ENCODE measurements at places on chromosomes 13 and 19.

DNA sequence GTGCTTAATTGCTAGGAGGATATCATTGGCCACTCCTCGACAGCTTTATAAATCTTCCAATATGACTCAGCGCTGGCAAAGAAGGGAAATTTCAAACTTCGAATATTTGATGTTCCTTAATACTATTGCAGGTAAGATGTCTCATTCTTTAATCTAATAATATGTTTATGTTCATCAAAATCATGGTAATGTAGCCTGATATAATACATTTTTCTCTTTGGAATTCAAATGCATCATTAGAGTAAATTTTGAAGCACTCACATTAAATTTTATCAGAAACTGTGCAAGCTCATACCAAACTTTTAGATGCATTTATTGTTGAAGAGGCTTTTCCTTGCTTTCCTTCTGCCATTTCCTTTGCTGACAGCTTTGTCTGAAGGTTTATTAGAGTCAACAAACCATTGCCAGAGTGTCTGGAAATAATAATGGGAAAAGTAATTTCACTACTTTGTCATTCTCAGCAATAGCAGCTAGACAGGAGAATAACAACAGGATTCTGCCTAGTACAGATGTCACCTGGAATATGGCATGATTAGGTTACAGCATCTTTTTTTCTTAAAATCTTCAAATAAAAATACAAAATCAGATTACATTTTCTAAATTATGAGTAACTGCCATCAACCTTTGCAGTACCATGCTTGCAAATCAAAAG, 78.6 kb upstream of the MAB21L1 start:
- DNase-seq, result no peak

DNA sequence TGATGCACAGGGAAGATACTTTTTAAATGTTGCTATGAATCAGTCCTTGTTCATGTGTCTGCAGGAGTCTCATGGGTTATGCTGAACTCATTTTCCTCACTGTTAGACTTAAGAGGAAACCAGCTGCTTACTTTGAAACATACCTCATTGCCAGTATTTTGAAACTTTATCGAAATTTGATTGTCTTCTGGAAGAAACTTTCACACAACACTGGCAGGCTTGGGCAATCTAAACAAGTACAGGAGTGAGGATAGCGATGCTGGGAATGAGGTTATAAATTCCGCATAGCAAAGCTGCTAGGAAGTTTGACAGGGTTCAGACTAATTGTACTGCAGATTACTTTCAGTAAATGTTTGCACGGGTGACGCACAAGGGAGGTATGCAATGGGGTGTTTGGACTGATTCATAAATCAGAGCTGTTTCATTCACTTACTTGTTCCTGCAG, 245.7 kb downstream of the DNAJC15 start:
- DNase-seq, result no peak

DNA sequence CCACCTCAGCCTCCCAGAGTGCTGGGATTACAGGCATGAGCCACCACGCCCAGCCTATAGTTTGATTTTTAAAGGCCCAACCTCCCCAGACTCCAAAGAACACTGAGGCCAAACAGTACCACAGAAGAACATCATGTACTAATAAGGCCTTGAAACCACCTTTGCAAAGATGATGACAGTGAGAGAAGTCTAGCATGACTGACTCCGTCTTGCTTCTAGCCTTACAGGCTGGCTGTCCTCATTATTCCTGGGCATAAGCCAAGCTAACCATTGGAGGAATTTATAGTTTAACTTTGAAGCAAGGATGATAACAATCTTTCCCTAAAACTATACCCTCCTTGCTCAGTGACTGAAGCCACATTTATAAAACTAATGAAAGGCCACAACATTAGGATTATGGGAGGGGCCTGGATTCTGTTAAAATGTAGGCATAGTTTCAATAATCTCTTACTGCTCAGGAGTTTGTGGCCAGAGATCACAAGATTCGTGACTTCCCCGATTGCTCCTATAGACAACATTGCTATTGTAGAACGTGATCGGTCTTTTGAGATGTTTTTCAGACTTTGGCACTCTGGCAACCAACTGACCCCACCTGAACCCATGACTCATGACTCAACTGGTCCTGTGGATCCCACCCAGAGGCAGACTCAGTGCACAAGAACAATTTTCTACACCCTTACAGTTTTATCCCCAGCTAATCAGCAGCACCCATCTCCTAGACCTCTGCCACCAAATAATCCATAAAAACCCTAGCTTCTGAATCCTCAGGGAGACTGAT, 17.6 kb downstream of the GPR42 start:
- no peak for DNase-seq

- DNase-seq, result no peak
These were observed 202.8 kb upstream of the ATXN8OS start for GRCh38 chr13:69904784-69905183.

GRCh38 chr13:21608961-21609360, 5.0 kb upstream of the MICU2 start:
- no peak for DNase-seq

DNA sequence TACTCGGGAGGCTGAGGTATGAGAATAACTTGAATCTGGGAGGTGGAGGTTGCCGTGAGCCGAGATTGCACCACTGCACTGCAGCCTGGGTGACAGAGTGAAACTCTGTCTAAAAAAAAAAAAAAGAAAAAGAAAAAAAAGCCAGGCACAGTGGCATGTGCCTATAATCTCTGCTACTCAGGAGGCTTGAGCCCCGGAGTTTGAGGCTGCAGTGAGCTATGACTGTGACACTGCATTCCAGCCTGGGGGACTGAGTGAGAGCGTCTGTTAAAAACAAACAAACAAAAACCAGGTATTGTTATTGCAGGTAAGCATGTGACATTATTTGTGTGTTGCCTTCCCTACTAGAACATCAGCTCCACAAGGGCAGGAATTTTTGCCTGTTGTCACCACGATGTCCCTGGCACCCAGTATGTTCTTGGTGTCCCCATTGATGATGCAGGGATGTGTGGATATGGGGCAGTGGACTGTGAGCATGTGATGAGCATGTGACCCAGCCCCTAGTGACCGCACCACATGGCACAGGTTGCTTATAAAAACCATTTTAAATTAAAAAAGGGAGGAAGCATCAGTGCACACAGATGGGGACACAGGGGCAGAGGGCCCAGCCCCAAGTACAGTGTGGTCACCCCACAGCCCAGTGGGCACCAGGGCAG, 1.6 kb upstream of the KANK2 start:
- DNase-seq, result no peak

GRCh38 chr13:99435116-99435515, 66.2 kb upstream of the TM9SF2 start:
- no peak for DNase-seq

- DNase-seq, result no peak
These were observed 11.4 kb downstream of the ZNF708 start for GRCh38 chr19:21317821-21318220.

- no peak for DNase-seq
These were observed 56.3 kb downstream of the PSG3 start for GRCh38 chr19:42683917-42684513.

GRCh38 chr13:111122056-111122455, 6.9 kb downstream of the ARHGEF7 start:
- DNase-seq, result no peak

GRCh38 chr19:8585894-8586750, 8.9 kb upstream of the MYO1F start:
- no peak for DNase-seq

DNA sequence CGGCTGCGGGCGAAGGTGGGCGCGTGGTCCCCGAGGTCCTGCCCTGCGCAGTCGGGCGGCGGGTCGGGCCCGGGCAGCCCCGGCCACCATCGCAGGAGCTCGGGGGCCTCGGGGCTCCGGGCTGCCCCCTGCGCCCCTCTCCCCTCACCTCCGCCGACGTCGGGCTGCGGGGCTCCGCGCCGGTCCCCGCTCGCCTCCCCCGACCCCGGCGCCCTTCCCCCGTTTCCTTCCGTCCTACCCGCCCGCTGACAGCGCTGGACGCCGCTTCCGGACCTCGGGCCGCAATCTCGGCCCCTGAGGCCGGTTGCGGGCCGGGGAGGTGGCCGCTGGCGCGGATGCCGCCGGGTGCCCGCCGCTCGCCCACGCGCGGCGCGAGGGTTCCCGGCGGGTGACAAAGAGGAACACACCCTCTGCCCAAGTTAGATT, 720 bp downstream of the FARP1 start:
- no peak for DNase-seq

- DNase-seq, result no peak
These were observed 16.6 kb upstream of the RAB8A start for GRCh38 chr19:16095071-16095571.

DNA sequence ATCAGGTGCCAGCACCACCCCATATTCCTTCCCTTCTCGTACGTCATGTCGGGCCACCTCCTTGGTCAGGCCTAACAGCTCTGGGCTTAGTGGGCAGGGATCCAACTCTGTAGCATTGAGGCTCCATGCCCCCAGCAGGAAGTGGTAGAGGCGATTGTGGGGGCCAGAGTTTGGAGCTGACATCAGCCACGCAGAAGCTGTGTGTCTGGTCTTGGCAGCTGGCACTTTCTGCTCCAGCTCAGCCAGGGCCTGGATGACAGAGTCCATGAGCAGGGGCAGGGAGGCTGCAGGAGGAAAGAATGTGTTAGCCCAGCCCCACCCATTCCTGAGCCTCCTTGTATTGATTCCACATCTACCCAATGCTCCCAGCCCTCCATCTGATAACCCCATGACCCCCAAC, 3.0 kb downstream of the PGLYRP2 start:
- DNase-seq, result no peak

- DNase-seq, result no peak
These were observed 146.5 kb upstream of the SOX21 start for GRCh38 chr13:94858856-94859255.

DNA sequence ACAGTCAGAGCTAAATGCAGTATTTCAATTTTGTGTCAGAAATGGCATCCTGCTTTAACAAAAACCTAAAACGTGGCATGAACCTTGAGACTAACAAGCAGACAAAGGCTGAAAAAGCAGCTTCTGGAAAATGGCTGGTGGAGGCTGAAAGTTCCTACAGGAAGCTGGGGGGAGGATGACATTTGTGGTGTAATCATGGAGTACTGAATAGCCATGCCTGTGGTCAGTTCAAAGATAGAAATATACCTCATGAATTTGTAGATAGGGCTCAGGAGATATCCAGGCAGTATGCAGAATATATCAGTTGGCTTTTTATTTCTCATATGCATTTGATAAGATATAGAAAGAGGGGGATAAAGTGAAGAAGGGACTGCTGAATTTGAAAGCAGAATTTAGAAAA, 181.7 kb downstream of the UQCRFS1 start:
- DNase-seq, result no peak

DNA sequence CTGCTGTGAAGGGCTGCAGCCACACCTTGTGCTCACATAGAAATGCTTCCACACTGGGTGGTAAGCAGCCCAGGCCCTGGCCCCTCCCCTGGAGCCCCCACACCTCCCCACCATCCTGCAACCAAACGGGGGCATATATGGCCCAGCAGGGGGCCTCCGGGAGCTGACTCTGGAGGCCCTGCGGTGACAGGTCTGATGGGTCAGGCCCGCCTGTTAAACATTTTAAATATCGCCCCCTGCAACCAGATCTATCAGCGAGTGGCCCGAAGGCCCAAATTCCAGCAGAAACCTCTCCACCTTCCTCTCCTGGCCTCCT, 48.0 kb upstream of the KATNAL1 start:
- DNase-seq, result no peak

- no peak for DNase-seq
These were observed 1.0 kb upstream of the ZNF529 start for GRCh38 chr19:36573895-36574720.

DNA sequence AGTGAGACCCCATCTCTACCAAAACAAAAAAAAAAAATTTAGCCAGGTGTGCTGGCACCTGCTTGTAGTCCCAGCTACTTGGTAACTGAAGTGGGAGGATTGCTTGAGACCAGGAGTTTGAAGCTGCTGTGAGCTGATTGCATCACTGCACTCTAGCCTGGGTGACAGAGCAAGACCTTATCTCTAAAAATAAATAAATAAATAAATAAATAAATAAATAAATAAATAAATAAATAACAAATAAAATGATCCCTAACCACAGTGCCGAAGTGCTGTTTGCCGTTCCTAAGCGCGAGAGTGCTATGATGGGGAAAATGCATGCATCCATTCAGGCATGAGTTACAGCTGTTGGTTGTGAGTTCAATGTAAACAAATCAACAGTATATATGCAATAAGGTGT, 27.2 kb downstream of the WDR88 start:
- DNase-seq, result no peak

- DNase-seq, result no peak
These were observed 10.6 kb downstream of the CCDC8 start for GRCh38 chr19:46402725-46403124.

DNA sequence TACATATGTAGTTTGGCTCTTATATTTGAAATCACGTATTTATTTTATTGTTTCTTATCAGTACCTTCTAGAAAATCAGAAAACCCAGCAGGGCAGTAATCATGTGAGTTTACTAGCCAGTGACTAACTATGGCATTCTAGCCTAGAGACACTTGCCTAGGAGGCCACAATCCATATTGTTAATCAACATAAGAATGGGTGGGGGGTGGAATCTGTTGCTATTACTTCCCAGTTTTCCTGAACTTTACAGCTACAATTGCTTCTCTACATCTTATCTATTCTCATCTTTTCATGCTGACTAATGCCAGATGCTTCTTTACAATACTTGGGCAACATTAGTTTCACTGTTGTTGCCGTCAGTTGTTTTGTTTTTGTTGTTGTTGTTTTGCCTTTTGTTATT, 18.7 kb upstream of the ATXN8OS start:
- no peak for DNase-seq

GRCh38 chr13:75312884-75313520, 169.0 kb downstream of the TBC1D4 start:
- DNase-seq, result no peak

DNA sequence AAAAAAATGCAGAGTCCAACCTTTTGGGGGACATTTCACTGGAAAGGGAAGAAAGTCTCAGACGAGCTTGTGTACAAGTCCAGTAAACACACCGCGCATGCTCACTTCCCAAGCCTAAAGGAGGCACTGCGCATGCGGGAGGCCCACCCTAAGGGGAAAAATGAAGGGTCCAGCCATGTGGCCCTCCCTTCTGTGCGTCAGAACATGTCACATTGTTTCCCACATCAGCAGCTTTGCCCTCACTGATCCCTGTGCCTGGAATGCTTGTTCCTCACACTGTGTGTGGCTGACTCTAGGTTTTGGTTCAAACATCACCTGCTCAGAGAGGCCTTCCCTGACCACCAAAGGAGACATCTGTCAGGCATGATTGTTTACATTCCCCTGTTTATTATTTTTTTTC, 4.4 kb downstream of the ELSPBP1 start:
- DNase-seq, result no peak

DNA sequence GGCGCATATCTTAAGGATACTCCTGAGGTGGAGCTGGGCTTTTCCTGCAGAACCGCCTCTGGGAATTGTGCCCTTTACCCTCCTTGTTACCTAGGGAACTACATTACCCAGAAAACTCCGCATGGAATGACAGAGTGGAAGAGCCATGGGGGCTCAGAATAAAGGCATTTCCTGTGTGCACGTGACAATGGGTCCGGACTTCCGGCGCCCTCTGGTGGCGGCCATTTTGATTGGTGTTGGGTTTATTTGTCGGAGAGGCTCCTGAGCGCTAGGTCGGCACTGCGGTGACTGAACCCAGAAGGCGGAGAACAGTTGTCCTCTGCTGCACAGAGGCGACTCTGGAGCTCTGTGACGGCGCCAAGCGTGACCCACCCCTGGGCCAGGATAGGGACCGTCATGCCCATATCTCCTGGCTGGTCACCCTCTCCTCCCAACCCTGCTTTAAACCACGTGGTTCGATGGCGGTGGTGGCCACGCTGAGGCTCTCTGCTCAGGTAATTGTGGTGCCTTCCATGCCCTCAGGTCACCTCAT, at the start of gene ZNF587B:
TSS of gene ZNF587B (plus strand) at position 229 of the 532 bp plus-strand sequence. CDS start at position 459, 230 bp downstream.
- no peak for DNase-seq

GRCh38 chr19:11797491-11797890, 832 bp upstream of the ZNF491 start:
- peak; percentile 63 for DNase-seq
